ENCODE measurements at places on chromosomes 2 and 18.

DNA sequence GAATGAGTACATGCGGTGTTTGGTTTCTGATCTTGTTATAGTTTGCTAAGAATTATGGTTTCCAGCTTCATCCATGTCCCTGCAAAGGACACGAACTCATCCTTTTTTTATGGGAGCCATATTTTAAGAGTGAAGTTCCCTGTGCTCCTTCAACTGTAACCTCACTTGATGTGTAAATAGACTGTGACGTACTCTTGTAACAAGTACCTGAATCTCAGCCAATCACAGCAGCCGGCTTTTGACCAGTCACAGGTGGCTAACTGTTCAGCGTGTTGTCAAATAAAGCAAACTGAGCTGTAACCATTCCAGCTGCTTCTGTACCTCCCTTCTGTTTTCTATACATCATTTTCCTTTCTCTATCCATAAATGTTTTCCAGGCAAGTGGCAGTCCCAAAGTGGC is 774.3 kb upstream of the HS6ST1 start:
- no peak for DNase-seq

DNA sequence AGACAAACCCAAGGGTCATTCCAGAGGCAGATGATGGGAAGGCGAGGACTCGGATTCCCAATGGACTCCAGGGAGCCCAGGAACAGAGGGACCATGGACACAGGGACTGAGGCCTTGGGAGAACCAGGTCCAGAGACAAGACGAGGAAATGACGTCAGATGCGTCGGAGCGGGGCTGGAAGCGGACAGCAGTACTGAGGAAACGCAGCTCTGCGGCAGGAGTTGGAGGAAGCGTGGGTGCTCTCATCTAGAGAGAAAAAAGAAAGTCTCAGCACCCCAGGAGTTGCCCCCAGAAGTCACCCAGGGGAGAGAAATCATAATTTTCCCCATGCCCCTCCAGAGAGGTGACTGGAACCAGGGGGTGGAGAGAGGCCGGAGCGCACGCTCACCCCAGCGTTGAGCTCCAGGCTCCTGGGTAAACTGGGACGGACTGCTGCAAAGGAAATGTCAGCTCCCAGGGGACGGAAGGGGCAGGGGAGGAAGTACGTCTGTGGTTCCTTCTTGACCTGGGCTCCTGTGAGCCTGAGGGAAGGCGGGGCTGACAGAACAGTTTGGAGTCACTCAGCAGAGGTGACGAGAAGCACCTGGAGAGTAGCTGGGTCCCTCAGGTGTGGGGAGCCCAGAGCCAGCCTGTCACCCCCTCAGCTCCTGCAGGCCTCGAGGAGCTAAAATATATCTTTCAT is 44.7 kb downstream of the CMPK2 start:
- DNase-seq: no peak

DNA sequence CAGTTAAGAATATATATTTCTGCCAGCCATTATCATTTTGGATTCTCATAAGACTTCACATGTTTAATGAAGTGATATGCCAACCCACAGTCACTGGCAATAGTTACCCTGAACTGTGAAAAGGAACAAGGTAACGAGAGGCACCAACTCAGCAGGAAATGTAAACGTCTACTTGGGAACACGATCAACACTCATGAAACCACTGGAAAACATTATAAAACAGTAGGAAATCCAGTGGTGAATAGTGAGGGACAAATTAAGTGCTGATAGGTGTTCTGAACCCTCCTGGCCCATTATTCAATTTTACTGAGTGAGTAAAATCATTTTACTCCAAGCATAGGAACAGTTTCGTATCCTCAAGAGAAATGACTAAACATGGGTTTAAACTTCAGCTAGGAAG is 17.1 kb downstream of the CCDC68 start:
- DNase-seq: no peak

DNA sequence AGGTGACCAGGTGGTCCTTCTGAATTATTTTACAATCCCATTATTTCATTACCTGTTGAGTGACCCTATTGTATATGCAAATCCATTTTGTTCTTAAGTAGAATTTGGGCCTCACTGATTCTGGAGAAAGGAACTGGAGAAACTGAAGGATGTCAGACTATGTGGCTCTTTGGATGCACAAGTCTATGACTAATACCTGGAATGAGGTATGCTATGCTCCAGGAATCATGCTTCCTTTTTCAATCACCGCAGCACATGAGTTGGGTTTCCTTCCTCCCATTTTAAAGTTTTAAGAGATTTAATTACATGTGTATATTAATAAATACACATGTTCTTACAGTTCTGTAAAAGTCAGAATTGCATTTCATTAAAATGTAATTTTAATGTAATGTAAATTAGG is 253.9 kb upstream of the VWC2L start:
- DNase-seq: no peak

DNA sequence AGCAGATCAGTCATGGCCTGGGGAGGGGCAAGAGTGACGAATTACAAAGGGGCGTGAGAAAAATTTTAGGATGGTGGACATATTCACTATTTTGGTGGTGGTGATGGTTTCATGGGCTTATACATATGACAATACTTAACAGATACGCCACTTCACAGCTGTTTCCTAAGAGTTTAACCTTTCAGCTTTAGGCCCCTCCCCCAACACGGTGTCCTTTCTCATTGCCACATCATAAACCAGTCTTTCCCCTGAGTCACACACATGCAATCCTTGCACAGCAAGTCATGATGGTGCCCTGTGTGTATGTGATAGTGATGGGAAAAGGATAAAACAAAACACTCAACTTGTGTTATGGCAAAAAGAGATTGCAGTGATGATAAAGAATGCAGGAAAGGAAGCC is 47.6 kb upstream of the IL1R1 start:
- peak; percentile 42 for DNase-seq

GRCh38 chr2:27545348-27546141 is 37.3 kb upstream of the ZNF512 start:
- no peak for DNase-seq

DNA sequence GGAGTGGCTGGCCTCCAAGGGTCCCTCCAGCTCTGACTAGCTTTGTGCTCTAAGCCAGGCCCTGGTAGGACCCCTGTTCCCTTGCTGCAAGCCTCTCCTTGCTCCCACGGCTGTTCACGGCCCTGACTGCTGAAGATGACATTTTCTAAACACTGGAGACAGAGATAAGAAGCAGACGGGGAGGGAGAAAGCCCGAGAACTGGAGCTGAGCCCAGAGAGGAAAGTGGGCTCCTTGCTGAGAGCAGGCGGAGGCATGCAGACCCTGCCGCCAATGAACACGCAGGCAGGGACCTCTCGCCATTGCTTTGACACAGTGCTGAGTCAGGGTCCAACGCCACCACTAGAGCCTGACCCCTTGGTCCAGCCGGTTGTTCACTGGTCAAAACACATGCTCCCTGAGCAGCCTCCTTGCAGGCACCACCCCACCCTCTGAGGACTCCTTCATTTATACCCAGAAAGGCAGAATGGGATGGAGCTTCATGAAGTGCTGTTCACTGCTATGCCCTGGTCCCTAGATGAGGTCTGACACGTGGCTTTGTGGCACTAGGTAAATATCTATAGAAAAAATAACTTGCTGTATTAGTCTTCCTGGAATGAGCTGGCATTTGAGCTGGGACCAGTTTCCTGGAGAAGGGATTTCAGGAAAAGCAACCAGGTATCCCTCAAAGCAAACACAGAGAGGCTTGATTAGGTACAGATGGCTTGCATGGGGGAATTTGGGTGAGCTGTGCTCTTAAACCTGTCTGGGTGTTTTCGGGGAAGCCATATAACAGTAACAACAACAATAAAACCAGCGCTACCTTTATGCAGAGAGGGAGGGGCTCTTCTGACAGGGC is 65.7 kb downstream of the MCFD2 start:
- DNase-seq: no peak

DNA sequence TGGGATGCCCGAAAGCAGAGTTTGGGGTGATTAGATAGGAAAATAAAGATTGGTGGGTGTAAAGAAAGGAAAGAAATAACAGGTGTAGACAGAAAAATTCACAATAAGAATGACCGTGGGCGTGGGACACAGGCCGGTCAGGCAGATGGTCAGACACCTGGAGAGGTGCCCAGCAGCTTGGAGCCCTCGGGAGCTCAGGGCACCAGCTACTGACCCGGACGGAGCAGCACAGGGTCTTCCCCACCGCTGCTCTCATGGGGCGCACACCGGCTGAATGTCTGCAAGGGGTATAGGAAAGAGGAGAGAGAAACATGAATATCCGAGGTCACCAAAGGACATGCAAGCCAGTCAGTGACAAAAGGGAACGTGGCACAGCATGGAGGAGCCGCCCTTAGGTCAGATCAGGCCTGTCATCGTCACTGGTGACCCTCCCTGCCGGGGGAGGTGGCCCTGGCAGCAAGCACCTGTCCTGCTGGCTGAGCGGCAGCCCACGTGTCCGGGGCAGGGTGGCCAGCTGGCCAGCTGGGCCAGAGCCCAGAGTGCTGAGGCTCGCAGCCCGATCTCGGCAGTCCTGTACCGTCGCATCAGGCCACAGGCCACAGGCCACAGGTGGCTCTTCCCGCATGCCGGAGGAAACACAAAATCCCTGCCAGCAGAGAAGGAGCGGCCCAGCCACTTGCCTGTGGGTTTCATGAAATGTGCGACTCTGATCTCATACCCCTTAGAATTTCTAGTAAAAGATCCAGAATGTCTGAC is 112.0 kb upstream of the NDUFV2 start:
- DNase-seq: no peak

DNA sequence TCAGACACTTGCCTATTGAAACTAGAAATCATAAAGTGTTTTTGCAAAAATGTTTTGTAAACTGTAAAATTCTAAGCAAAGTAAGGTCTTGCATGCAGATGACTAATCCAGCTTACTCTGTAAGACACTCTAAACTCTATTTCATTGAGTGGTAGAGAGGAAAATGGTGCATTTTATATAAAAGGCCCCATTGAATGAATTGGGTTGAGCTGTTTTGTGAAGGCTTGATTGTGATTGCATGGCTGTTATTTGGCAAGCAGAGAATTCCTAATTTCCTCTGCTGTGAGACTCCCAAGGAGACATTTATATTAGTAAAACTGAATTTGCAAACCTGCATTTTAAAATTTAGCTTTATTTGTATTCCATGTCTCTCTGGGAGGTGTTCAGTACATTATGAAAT is 234.5 kb downstream of the PARD3B start:
- no peak for DNase-seq

DNA sequence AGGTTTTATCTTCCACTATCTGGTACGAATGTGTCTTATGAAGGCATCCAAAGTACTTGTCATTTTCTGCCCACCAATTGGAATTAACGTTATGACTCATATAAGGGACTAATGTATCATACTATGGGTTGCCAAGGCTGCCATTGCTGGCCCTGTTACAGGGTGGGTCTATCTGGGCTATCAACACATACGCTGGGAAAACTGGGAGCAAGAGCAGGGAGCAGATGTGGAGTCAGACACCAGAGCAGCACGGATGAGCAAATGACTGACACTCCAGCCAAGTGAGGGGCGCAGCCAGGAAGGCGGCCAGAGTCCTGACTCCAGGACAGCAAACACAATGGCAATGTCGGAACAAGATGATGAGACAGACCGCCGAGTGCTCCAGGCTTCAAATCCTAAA is 145.9 kb downstream of the COPS8 start:
- DNase-seq: no peak

GRCh38 chr2:86274918-86275275 is 62.5 kb downstream of the REEP1 start:
- DNase-seq: no peak

- no peak for DNase-seq
Measured at GRCh38 chr2:139946690-139947089, 1166.5 kb upstream of the NXPH2 start.

GRCh38 chr2:15588329-15588919 is 3.2 kb upstream of the DDX1 start:
- peak; percentile 22 for DNase-seq

- DNase-seq: peak; percentile 81
Measured at GRCh38 chr18:58687871-58688308, 16.6 kb downstream of the MALT1 start.

DNA sequence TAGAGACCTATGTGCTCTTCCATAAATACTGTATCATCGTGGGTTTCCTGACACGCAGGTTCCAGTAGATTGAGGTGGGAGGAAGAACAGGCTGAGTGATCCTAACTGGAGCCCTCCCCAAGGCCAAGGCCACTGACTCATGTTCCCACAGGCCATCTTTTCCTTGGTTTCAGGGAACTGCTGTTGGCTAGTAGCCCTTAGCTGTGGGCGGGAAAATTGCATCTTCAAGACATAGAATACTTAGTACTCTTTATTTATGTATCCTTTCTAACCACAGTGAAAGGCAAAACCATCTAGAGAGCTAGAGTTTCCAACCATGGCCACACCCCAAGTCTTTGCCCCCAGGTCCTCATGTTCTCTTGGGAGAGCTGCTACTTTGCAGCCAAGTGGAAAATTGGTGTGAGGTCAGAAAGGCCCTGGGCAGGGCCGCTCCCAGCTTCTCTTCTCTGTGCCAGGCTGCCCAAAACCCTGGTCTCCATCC is 55.9 kb downstream of the COPS8 start:
- DNase-seq: no peak

DNA sequence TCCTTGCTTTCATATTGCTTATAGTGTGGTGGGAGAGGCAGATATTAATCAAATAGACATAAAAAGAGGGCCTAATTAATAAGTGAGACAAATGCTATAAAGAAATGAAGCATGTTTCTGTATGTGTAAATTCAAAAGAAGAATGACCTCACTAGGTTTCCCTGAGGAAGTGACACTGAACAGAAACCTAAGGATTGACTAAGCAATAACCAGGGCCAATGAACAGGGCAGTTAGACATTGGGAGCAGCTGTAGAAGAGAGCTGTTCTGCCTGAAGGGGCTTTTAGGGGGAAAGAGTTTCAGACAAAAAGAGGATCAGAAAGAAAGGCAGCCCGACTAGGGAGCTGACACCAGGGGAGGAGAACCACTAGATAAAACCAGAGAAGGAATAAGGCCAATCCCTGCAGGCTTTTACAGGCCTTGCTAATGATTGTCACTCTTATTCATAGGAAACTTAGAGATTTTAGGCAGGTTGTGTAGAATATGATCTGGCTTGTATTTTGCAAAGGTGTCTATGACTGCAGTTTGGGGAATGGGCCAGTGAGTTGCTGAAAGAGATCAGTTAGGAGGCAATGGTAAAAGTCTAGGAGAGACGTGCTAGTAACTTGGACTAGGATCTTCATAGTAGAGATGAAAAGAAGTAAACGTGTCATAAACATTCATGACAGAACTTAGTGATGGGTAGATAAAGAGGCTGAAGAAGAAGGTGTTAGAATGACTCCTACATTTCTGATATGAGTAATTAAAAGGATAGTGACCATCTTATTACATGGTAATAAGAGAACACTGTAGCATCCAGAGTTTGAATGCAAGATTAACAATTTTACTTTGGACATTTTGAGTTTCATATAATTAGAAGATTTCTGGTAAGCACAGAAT is 26.8 kb upstream of the NABP1 start:
- no peak for DNase-seq

Measured in stimulated activated naive CD8-positive, alpha-beta T cell treated with anti-CD3 and anti-CD28 coated beads, Interleukin-15, amount 100 ng/mL, for 72 hours (primary cell).